ENCODE measurements at places on chromosomes 2 and 18. TPM values are rescaled to one million over a fixed set of nuclear protein-coding genes. Genes with fewer than 3 reads are reported as not detected.

- H3K27ac ChIP-seq: no peak overlapping the region
- H3K27me3 ChIP-seq: no peaks in the 10 kb centered on the region
- no peak overlapping the region for H3K4me3 ChIP-seq
- no peaks in the 10 kb centered on the region for H3K36me3 ChIP-seq
Measured at GRCh38 chr2:56580242-56580641, 396.5 kb downstream of the CCDC85A start.

DNA sequence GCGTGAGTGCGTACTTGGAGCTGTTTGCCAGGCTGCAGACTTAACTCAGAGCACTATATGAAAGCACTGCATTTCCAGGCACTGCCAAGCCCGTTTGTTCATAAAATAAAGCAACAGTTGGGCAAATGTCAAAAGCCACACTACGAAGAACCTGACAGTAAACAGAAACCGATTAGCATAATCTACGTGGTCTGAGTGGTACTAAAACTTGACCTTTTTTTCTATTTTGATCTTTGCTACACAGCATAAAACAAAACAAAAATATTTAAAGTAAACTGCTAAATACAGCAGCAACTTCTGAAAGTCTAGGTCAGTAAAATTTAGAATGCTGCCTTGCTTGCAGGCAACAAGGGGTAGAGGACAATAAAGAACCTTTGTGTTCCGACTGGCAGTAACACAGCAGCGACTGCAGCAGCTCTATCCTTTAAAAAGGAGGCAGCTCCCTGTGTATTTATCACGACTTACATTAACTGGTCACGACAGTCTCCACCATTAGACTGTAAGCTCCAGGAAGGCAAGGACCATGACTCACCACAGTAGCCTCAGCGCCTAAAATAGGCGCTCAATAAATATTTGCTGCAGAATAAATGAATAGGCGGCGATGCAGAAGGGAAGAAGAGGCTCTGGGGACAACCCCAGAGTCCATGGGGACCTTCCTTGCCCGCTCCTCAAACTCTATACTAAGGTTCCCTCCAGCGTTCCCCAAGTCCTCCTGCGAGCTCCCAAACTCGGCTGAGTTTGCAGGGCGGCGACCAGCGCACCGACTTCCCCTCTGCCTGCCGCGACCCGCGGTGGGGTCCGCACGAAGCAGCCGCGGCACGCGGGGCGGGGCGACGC lies 902 bp downstream of the SS18 start:
- DNase-seq: peak; percentile 18
- H3K4me1 ChIP-seq: peaks cover 16% of the 10 kb centered on the region
- H3K36me3 ChIP-seq: peaks cover 24% of the 10 kb centered on the region
- peak overlapping the region; percentile 93 for H3K27ac ChIP-seq

GRCh38 chr2:178553047-178553446 lies 72.8 kb downstream of the PLEKHA3 start:
- DNase-seq: peak; percentile 37
- H3K27ac ChIP-seq: peak overlapping the region; percentile 13
- peaks cover 100% of the 10 kb centered on the region for H3K36me3 ChIP-seq
- H3K4me1 ChIP-seq: no peaks in the 10 kb centered on the region
- no peak overlapping the region for H3K4me3 ChIP-seq

GALR1 gene
- not detected for total RNA-seq

All from cardiac muscle cell (in vitro differentiated cells and primary cell).